ENCODE measurements at places on chromosomes 7 and 10.

GRCh38 chr10:100718197-100718742, 27.1 kb upstream of the PAX2 start:
- DNase-seq, result no peak

- no peak for DNase-seq
These were observed 17.9 kb downstream of the CROT start for GRCh38 chr7:87363342-87363741.

GRCh38 chr10:49662169-49662830, 17.2 kb upstream of the C10orf53 start:
- no peak for DNase-seq

GRCh38 chr10:97234400-97234799, 48.6 kb upstream of the SLIT1 start:
- DNase-seq, result no peak

DNA sequence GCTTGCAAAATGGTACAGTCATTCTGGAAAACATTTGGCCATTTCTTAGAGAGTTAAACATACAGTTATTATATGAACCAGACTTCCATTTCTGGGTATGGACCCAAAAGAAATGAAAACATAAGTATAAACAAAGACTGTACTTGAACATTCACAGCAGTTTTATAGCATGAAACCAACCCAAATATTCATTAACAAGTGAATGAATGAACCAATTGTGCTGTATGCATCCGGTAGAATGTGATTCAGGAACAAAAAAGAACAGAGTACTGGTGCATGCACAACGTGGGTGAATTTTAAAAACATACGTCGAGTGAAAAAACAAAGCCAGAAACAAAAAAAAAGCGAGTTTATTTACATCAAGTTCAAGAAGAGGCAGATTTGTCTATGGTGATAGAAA, 1085.8 kb upstream of the AUTS2 start:
- no peak for DNase-seq

GRCh38 chr7:82007315-82007714, 237.5 kb upstream of the HGF start:
- no peak for DNase-seq

DNA sequence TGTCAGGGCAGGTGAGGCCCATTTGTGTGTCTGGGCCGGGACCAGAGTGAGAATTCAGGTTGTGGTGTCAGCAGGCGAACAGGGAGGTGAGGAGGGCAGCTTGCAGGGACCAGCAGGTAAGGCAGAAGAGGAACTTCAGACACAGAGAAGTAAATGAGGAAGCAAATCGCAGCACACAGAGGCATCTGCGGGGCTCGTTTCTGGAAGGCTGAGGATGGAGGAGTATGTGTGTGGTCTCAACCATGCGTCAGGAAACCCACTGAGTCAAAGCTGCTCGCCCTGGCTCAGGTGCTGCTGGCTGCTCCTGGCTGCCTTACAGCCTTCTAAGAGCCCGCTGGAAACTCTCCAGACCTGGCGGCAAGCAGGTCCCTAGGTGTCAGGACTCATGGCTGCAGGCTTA, 26.9 kb upstream of the PITRM1 start:
- no peak for DNase-seq

DNA sequence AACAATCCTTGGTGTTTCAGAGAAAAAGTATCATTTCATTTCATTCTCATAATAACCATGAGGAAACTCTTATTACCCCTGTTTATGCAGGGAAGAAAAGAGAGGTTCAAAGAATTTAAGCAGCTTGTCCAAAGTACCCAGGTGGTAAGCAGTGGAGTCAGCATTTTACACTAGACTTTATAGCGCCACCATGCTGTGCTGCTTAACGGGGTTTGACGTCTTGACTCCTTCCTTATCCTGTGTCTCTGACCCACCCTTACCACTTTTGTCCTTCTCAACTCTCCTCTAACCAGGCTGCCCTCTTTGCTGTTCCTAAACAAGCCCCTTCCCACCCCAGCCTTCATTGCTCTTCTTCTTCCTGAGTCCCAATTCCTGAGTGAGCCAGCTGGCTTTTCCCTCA, 117.0 kb upstream of the AHR start:
- no peak for DNase-seq

DNA sequence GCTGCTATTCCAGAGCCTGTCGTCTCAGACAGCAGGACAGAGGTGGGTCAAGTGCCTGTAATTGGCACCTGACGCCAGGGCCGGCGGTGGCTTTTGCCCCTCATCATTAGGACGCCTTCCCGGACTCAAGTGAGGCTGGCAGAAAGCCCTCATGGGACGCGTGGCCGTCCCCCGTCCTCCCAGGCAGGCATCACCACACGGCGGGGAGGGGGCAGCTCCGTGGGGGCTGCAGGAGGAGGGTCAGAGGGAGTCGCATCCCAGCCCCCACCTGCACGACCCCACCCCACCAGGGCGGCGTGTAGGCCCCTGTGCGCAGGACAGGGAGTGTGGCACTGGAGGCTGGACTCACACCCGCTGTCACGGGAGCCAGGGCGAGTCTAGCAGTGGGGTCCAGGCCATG, 16.3 kb downstream of the CFAP46 start:
- no peak for DNase-seq

GRCh38 chr7:1027242-1028043, 16.9 kb upstream of the GPR146 start:
- DNase-seq, result no peak

DNA sequence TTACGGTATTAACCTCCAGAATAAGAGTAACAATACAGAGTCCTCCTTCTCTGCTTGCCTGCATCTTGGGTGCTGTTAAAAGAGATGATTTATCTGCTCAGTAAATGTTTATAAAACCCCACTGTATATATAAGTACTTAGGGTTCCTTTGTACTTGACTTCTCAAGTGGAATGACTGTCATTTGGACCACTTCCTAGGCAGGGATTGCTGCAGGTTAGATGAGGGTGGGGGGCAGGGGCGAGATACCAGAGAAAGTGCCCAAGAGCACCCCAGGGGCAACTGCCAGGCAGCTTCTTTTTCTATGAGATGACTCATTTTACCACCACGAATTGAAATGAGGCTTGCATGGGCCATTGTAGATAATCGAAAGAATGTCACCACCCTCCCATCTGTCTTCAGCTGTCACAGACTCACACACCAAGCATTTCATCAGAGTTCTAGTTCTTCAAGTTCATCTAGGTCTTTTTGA, 421.9 kb upstream of the GALNT17 start:
- no peak for DNase-seq

GRCh38 chr7:136969761-136970160, 101.3 kb downstream of the CHRM2 start:
- DNase-seq, result no peak

- DNase-seq, result no peak
These were observed 278.9 kb downstream of the HPSE2 start for GRCh38 chr10:98956576-98957260.
